Fibroblast of skin of right biceps (primary cell): ENCODE measurements at places on chromosomes 2 and 18.

DNA sequence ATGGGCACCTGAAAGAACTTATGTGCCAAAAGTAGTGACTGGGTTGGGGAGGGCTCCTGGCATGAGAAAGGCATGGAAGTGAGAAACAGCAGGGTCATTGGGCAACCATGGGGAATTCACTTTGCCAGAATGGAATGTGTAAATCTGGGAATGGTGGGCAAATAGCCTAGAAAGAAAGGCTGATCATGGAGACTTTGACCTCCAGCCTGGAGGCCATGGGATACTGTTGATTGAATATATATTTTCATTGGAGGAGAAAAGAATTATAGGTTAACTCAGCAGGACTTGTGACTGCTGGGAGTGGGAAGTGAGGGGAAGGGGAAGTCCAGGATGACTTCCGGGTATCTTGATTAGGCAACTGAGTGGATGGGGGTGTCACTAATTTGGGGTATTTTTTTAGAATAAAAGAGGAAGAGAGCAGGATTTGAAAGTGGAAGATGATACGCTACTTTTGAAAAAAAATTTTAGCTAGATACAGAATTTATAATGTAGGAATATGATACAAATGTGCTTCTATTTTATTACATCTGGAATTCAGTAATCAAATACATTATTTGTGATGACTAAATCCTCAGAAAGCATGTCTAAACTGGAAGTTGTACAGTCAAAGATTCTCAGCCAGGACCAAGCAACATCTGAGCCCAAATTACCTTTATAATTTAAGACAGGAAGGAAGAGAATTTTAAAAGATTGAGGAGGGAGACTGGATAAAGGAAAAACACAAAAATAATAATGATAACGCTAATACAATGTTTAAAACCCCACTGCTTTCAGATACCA lies 116.2 kb downstream of the GATA6 start:
- DNase-seq: peak; percentile 10

GRCh38 chr2:221758076-221758475 lies 186.0 kb upstream of the EPHA4 start:
- DNase-seq: no peak

- DNase-seq: peak; percentile 20
Observed at GRCh38 chr2:199940373-199940772, 14.9 kb downstream of the TYW5 start.

DNA sequence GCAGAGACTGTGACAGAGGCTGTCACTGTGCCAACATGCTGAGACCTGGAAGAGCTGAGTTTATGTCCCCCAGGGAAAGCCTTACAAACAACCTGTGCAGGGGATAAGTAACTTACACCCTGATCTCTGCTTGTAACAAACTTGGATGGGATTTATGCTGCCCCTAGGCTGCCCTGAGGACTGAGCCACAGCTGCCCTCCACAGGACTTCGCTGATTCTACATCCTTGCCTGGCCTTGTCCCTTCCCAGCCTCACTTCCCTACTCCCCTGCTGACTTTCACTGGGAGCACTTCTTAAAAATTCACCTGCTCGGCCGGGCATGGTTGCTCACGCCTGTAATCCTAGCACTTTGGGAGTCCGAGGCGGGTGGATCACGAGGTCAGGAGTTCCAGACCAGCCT lies 45.9 kb upstream of the ASAP2 start:
- DNase-seq: no peak

DNA sequence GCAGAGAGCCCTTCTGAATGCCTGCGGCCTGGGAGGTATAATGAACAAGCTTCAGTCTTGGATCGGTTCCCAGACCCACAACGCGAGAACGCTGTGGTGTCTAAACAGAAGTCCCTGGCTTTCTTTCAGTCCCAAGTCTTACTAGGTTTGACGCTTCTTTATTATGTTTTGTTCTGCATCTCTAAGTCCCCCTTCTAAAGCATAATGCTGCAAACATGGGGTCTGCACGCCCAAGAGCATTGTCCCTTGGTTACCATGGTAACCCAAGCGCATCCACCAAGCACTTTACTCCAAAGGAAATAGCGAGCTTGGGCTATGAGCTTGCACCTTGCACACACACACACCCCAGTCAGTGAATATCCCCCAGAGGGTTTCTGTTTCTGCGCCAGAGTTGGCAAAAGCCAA lies 193.7 kb downstream of the INO80D start:
- DNase-seq: peak; percentile 65

GRCh38 chr2:166417669-166418068 lies 41.9 kb upstream of the SCN9A start:
- peak; percentile 61 for DNase-seq

- DNase-seq: peak; percentile 77
Observed at GRCh38 chr18:36809590-36810381, 19.0 kb downstream of the TPGS2 start.

GRCh38 chr2:105449076-105449475 lies 50.2 kb upstream of the FHL2 start:
- no peak for DNase-seq

DNA sequence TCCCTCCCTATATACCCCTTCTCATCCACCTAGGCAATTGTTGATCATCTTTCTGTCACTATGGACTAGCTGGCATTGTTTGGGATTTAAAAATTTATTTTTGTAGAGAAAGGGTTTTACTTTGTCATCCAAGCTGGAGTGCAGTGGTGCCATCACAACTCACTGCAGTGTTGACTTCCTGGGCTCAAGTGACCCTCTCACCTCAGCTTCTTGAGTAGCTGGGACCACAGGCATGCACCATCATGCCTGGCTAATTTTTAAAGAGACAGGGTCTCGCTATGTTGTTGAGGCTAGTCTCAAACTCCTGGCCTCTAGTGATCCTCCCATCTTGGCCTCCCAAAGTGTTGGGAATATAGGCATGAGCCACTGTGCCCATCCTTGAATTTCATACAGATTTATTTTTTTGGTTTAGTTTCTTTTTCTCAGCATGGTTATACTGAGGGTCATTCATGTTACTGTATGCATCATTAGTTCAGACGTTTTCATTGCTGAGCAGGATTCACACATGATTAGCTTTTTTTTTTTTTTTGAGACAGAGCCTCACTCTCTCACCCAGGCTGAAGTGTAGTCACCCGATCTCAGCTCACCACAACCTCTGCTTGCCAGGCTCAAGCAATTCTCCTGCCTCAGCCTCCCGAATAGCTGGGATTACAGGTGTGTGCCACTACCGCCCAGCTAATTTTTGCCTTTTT lies 8.6 kb upstream of the PCARE start:
- no peak for DNase-seq

- peak; percentile 99 for DNase-seq
Observed at GRCh38 chr18:49052891-49053644, 102.3 kb upstream of the SMAD7 start.

DNA sequence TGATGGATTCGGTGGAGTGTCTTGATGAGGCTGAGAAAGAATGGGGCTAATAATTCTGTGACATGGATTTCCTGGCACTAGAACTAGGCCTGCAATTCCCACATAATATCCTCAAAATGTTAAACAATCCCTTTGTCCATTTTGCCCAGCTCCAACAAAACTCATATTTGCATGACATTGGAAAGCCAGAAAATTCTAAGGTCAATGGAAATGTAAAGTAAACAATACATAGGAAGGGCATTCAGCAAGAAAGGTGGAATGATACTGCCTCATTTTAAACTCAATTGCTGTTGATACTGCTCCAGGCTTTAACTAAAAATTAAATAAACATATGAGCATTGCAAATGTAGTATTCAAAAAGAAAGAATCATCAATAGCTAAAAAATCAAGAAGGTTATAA lies 434.8 kb upstream of the SLC8A1 start:
- no peak for DNase-seq

DNA sequence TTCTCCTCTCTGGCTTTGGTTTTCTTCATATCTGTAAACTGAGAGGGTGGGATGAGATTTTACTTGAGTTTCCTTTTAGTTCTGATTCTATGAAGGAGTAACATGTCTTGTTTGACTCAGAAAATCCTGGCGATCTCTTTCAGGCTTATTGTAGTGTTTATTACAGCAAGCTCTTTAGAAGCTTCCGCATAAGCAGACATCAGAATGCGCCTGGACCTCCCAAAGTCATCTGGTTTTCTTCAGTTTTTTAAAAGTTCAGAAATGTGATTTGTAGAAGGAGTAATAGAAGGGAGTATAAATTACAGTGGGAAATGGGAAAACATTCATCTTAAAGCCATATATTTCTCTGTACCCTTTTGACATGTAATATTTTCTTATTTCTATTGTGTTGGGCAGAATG lies 68.4 kb downstream of the EML6 start:
- DNase-seq: no peak

DNA sequence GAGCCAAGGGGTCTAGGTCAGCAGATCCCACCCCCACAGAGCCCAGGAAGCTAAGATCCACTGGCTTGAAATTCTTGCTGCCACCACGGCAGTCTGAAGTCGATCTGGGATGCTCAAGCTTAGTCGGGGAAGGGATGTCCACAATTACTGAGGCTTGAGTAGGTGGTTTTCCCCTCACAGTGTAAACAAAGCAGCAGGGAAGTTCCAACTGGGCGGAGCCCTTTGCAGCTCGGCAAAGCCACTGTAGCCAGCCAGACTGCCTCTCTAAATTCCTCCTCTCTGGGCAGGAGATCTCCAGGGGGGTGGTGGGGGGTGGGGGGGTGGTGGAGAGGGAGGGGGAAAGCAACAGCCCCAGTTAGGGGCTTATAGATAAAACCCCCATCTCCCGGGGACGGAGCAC lies 419.5 kb downstream of the NUP35 start:
- DNase-seq: no peak

- DNase-seq: no peak
Observed at GRCh38 chr18:12405066-12405465, 2.7 kb upstream of the PRELID3A start.

GRCh38 chr18:23071285-23071684 lies 64.0 kb upstream of the CABLES1 start:
- DNase-seq: peak; percentile 61

DNA sequence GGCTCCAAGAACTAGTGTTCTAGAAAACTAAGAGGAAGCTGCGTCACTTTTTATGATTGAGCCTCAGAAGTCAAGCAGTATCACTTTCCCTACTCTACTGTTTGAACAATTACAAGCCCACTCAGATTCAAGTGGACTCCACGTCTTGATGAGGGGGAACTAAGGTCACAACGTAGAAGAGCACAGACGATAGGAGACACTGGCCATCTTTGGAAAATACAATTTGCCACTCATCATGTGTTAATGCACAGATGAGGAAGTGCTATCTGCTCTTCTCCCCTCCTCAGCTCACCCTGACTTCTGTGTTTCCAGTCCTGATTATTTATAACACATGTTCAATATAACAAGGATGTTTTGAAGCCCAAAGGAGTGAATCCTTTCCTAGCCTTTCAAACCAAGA lies 76.1 kb upstream of the CYP1B1 start:
- DNase-seq: no peak

DNA sequence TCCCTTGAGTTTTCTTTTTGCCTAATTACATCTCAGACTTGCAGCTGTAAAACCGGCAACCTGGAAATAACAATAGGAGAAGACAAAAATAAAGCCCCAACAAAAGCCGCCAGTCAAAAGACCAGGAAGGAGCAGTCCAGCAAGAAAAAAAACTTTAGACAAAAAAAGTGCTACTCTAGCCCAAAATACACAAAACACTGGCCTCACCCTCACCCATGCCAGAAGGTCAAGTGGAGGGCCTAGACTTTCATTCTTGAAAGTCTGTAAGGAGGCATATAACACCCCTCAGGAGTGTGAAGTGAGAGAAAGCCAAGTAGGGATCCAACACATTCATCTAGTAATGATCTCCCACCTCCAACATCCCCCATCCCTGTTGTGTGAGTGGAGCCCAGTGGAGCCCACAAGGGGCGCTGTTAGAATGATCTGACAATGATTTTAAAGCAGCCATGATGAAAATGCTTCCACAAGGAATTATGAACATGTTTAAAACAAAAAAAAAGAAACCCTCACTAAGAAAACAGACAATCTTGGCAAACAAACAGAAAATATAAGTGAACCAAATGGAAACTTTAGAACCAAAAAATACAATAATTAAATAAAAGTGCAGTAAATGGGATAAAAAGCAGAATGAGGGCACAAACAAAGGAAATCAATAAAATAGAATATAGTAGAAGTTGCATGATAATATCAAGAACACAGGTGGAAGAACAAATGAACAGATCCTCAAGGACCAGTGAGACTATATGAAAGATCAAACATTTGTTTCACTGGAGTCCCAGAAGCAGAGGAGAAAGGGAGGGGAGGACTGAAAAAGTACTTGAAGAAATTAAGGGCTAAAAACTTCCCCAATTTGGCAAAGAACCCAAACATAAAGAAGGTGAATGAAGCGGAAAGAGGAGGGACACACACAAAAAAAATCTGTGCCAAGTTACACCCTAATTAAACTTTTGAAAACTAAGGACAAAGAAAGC lies 23.9 kb downstream of the SESTD1 start:
- no peak for DNase-seq

DNA sequence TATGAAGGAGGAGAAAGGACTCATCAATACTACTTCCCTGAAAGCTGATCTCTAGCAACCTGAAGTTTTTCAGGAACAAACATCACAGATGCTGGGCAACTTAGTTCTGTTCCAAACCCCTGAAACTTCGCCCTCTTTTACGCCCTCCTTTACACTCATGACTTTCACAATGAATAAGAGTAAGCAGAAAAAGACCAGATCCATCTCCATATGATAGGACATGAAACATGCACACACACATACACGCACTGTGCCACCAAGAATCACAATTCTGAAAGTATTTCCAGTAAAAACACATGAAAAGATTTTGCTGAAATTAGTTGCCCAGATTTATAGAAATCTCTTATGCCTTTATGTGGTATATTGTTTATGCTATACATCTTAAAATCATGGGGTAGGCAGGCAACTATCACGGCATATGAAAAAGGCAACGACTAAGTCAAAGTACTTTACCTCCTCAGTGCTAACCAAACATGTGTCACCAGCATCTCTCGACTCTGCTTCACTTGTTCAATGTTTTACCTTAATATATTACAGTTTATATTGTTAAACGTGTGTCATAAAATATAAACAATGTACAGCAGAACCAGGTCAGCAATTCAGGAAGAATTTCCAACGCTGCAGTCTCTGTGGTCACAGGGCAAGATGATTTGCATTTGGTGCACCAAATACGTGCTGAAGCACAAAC lies 47.8 kb downstream of the NHEJ1 start:
- no peak for DNase-seq

DNA sequence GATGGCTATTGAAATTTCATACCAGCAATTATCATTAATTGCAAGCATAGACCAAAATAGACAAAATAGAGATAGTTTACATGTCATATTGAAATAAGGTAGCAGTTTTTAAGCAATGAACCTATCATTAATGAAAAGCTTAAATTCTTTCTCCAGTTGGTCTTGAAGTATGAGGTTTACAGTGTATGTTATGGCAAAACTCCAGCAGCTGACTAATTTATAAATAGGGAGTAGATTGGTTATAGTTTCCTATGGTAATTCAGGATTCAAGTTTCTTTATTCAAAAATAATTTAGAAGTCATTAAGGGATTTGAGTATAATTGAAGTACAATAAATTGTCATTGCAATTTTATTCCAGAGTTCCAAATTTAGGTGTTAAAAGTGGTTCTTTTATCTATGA lies 69.6 kb upstream of the COL5A2 start:
- DNase-seq: peak; percentile 83

DNA sequence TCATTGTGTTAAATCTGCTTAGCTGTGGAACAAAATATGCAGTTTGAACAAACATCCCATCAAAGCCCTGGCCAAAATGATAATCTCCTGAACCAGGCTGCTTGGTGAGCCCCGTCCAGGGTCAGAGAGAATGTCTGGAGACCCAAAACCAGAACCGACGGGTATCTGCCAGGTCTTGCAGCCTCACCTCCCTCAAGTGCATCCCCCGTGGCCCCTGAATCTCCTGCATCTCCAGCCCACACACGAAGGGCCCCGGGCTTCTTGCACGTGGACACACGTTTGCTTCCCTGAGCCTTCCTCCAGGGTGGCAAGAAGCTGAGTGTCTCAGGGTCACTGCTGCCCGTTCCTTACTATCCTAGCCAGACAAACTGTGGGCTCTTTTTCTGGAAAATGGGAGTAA lies 50.5 kb upstream of the PXDN start:
- DNase-seq: no peak
